NB4 (cell line): ENCODE measurements at places on chromosomes 5 and 9.
A peak's percentile ranks its signal among the peaks of the same experiment; 100 is the strongest.

DNA sequence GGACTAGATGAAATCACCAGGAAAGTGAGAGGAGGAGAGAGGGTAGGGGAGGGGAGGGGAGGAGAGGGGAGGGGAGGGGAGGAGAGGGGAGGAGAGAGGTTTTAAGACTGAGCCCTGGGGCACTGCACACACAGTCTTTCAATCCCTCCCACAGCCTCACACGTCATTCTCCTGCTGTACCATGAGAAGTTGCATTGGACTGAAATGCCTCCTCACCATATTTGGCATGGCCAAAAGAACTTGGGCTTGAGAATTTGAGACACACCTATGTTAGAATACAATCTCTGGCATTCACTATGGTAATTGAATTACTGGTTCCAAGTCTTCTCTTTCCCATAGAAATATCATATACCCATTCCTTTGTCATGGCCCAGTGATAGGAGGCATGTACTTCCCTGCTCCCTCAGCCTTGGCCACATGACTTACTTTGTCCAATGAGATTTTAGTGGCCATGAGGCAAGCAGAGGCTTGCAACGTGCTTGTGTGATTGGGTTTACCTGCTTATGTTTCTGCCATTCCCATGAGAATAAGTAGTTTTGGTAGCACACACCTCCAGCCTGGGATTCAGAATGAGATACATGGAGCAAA, 133.3 kb upstream of the SMARCA2 start:
- no peak for DNase-seq

DNA sequence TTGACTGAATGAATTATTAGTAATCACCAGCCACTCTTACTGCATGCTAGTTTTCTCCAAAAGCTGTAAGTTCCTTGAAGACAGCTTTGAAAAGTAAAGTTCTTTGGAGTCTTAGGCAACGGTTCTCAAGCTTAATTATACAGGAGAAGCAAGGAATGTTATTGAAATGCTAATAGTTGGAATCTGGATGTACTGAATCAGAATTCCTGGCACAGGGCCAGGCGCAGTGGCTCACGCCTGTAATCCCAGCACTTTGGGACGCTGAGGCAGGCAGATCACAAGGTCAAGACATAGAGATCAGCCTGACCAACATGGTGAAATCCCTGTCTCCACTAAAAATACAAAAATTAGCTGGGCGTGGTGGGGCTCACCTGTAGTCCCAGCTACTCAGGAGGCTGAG, 33.4 kb downstream of the GRIA1 start:
- no peak for DNase-seq

DNA sequence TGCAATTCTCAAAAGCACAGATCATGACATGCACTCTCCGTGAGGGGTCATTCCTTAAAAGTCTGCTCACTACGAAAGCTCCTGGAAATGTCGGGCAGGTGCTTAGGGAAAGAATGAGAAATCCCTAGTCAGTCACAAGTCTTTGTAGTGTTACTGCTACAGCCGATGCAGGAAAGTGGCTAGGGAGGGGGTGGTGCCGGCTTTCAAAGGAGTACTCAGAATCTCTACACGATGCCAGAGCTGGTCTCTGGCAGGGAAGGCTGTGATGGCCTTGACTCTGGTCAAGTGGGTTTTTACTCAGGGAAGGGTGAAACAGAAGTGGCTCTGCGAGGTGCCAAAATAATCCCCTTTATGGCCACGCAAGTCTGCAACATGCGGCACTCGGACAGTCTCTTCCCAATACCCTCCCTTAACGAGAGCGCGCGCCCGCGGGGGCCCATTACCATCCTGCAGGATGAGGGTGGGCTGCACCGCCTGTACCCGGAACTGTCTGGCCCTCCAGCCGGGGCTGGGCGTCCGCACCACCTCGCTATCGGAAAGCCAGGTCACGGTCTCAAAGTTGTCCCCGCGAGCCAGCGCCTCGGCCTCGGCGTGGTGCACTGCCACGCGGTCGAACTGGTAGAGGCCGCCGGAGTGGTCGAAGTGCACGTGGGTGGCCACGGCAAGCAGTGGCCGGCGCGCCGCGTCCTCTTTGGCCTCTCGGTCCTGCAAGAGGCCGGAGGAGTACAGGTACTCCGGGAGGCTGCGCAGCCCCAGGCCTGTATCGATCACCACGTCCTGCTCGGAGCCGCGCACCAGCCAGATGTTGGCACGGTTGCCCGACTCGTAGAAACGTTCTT, 956 bp downstream of the MBLAC2 start:
- peak; percentile 54 for DNase-seq

- no peak for DNase-seq
These were observed 182.8 kb downstream of the CACNA1B start for GRCh38 chr9:138060365-138060764.

DNA sequence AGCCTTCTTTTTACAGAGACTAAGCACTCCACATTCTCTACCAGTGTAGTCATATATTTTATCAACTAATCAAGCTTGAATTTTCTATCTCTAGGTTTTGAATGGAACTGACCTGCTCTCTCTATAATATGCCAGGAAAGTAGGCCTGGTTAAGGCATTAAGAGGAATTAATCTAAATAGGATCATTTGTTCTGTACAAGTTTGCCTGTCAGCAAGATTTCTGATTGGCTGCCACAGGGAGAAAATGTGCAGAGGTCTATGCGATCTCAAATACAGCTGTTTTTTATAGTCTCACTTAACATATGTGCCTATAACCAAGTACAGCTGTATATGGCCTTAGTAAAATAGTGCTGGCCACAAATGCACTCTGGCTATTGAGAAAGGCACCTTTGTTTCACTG, 418.8 kb downstream of the KDM4C start:
- no peak for DNase-seq

GRCh38 chr9:134970719-134971118, 53.0 kb upstream of the FCN1 start:
- no peak for DNase-seq

DNA sequence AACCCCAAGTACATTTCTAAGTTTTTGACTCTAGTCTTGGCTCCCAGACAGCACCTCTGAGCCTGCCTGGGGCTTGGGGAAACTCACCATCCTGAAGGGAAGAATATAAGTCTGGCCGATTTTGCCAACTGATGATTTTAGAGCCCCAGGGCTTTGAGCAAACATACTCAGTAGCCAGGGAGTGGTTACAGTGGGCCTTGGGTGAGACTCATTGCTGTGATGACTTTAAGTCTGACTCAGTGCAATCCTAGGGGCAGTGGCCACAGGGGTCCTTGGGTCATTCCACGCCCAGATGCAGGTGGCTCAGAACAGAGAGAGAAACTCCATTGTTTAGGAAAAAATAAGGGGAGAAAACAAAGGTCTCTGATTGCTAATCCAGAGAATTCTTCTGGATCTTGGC, 312.0 kb upstream of the EDIL3 start:
- no peak for DNase-seq
